ENCODE measurements at places on chromosomes 13 and 19. TPM values are rescaled to one million over a fixed set of nuclear protein-coding genes. Genes with fewer than 3 reads are reported as not detected.

The LRRC63 gene
- not detected for total RNA-seq

DNA sequence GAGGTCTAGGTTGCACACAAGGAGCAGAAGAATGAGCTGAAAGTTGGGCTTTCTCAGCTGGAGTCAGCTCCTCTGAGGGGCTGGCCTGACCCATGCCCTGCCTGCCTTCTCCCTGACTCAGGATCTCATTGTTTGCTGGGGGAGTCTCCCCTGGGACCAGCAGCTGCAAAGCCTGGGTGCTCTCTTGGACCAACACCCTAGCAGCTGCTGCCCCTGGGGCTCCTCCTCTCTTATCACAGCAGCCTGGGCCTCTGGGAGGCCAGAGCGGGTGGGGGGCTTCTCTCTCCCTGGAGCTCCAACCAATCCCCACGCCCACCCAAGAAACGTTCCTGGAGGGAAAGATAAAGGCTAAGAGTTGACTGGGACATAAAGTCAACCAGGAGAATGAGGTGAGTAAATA lies 1.6 kb upstream of the FCGBP start:
- DNase-seq = no peak

The KLHL1 gene
- total RNA-seq = not detected

The MBD3L2 gene
- total RNA-seq = not detected

DNA sequence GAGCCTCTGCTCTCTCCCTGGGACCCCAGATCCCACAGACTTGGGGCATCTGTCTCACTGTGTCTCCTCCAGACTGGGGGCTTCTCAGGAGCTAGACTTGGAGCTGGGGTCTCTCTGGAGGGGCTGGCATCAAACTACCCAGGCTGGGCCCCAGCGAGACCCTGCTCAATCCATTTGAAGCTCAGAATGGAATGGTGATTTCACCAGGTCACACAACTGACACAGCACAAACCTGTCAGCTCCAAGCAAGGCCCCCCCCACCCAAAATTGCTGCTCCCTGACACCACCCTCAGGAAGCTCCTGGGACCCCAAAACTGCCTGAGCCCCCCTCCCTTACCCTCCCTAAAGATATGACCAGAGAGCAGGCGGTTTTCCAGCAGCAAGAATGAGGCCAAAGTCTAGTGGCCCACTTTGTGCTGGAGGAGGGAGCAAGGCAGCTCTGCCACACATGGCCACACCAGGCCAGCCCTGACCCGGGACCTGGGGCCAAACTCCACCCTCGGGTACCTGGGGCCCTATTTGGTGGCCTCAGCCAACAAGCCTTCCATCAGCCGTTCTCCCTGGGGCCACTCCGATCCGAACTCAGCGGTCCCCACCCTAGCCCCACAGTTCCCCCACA lies 2.4 kb downstream of the NR2F6 start:
- DNase-seq = no peak

The GGN gene
- total RNA-seq = 6.0 TPM

- DNase-seq = no peak
Observed at GRCh38 chr13:40813667-40814454, 24.4 kb downstream of the SLC25A15 start.
